ENCODE measurements at places on chromosomes 5 and 9. TPM values are rescaled to one million over a fixed set of nuclear protein-coding genes. Genes with fewer than 3 reads are reported as not detected.

DNA sequence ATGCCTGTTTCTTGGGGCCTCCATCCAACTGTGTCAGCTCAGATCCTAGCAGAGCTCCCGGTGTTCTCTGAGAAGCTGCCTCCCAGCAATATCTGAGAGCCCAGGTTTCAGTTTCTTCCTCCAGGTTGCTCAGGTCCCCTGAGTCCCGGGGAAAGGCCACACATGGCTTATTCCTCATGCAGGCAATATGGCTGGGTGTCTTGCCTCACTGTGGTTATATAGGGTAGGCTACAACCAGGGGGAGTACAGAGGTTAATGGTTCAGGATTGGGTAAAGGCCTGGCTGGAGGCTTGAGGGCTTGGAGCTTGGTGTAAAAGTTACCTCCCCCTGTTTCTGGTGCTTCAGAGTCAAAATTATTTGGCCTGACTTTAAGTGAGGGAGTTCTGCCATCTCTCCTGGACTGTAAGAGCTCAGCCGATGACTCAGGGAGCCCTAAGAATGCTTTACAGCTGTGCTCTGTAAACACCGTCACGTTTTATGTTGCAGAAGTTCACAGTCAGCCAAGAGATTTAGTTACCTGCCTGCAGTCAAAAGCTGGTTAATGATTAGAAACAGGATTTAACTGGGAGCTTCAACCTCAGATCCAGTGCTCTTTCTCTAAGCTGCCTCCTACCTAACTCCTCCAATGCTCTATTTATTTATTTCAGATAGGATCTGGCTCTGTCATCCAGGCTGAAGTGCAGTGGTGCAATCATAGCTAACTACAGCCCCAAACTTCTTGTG, 24.3 kb upstream of the UBAP2 start:
- peak; percentile 72 for DNase-seq

- DNase-seq: no peak
These were observed 9.0 kb downstream of the FOXB2 start for GRCh38 chr9:77028478-77028877.

- no peak for DNase-seq
These were observed 125.4 kb upstream of the ADAMTS16 start for GRCh38 chr5:5014586-5015235.

DNA sequence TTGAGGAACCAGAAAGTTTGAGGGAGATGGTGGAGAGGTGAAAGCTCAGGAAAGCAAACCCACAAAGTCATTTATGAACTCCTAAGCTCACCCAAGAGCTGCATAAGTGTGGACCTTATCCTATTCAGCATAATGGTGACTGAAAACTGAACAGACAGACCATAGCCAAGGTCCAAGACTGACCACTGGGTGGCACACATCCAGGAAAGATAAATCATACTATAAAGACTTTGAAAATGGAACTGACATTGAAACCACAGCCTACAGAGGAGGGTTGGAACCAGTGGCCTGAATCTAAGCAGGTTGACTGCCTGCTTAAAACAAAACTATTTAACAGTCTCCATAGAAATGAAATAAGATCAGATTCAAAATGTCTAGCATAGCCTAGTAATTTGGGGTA, 121.0 kb upstream of the RGS7BP start:
- DNase-seq: peak; percentile 27

- DNase-seq: no peak
These were observed 64.7 kb upstream of the SELENOP start for GRCh38 chr5:42876375-42876844.

DNA sequence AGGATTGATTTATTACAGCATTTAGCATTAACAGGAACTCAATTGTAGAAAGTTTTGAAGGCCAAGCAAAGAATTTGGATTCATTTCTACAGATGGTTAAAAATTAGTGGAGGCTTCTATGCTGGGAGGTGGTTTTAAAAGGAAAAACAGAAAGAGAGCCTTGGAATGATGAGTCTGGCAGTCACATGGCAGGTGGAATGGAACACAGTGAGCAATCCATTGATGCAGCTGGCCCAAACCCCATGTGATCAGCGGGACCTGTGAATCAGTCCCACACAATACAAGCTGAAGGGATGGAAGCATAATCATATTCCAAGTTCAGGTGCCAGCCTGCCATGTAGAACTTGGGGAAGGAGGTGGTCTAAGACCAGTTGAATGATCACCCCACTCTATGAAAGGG, 147.9 kb downstream of the PIP5K1B start:
- no peak for DNase-seq

DNA sequence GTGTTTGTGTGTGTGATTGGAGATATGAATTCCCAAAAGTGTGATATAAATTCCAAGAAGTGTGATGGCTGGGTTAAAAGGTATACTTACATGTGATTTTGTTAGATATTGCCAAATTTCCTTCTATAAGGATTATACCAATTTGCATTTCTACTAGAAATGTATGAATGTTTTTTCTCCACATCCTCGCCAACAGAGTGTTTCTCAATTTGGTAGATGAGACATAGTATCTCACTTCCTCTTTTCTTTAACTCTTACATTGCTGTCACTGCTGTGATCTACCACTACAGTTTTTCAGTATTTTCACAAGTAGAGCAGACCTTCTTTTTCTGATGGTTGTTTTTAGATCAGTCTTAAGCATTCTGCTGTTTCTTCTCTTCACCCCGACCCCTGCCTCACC, 111.3 kb downstream of the FER start:
- DNase-seq: no peak

DNA sequence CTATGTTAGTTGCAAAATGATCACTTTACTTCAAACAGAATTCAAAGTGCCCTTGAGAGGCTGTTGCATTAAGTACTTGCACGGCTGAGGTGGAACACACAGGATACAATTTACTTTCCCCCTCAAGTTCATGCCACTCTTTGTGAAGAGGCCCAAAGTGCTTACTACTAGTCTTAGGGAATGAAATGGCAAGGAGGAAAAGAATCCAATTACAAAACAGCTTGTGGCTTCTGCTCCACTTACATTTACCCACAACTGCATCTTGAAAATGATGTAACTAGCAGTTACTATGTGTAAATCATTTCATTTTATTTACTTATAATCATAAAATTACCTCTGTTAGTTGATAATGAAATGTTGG, 14.6 kb downstream of the FOXD1 start:
- DNase-seq: no peak

The TAF1L gene
- total RNA-seq: 0.05 TPM

The BSPRY gene
- total RNA-seq: not detected

The NDUFB6 gene
- 78.4 TPM for total RNA-seq

The WWC1 gene
- total RNA-seq: not detected
